ENCODE measurements at places on chromosomes 2 and 18. TPM values are rescaled to one million over a fixed set of nuclear protein-coding genes. Genes with fewer than 3 reads are reported as not detected.

DNA sequence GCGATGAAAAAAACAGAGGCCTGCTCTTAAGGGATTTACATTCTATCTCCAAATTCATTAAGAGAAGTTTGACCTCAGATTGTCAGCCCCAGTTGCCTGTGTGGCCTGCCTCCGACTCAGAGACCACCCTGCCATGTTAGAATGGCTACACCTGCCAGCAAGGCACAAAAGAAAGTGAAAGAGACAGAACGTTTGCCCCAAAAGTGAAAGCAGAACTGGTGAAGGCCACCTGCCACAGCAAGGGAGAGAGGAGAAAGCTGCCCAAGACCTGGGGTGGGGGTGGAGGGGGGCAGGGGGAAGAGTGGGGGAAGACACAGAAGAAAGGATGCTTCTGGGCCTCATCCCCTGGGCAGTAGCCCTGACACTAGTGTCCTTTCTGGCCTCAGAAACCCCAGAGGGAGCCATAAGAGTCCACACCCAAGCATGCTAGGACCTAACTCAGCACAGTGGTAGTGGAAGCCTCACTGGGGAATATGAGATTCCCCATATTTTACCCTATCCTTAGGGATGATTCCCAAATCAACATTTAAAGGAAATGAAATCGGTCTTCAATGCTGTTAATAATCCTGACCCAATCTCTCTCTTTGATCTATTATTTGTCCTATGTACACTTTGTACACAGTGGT is 389.7 kb downstream of the TXNL1 start:
- DNase-seq, result no peak

- DNase-seq, result no peak
Measured at GRCh38 chr2:174774886-174775285, 10.6 kb upstream of the CHRNA1 start.

GRCh38 chr2:58106896-58107295 is 60.3 kb downstream of the VRK2 start:
- no peak for DNase-seq

DNA sequence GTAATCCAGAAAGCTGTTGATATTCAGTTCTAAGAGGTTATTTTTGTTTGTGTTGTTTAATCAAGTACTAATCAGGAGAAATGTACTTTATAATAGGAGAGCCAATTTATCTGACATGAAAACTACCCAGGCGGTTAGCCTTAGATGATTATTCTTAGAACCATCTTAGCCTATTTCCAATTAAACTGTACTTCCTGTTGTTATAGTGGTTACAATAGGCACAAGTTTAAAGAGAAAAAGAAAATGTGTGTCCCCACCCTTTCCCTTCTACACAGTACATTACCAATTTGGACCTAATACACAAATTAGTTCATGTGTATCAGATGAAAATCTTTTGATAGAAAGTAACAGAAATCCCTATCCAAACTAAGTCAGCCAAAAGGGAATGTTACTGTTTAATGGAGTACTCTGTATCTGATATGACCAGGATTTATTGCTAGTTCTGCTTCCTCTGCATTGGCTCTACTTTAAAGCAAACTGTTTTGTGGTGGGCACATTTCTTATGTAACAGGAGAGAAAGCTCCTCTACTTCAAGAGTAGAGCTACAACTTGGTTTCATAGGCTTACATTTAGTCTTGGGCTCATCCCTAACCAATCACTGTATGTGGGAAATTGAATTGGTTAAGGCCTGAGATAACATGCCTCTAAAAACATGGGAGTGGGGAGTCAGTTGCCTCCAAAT is 217.9 kb downstream of the UBE2E3 start:
- no peak for DNase-seq

The LAMA3 gene
- 126 TPM for total RNA-seq

- no peak for DNase-seq
Measured at GRCh38 chr18:35022426-35023001, 18.7 kb upstream of the MAPRE2 start.

DNA sequence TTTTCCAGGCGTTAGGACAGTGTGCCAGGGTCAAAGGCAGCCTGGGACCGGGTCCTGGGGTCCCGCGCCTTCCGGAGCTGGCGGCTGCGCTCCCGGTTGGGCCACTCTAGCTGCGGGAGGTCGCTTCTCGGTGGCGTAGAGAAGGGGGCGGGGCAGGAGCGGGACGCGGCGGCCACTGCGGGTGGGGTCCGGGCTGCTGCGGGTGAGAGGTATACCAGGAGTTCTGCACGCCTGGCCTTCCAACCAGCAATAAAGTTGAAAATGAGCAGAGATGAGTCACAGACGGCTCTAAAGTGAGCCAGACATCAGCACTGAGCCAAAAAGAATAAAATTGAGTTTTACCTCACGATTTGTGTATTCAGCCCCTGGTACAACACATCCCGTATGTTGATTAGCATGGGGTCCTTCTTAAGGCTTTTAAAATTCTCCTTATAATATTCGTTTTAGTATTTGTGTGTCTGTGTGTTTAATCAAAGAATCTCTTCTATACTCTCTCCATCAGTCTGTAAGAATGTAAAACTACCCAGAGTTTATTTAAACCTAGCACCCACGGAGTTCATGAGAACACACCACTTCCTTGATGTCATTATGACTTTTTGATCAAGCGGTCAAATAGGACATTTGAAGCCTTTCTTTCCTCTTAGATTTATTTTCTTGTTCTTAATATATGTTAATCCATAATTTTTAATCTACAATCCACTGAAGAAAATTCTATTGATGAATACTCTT is at the start of gene C1GALT1C1L:
Gene C1GALT1C1L, minus strand, starts transcription at position 108 of the 729 bp plus-strand sequence. Its CDS starts 107 bp downstream, at position 1.
- DNase-seq, result peak; percentile 29

DNA sequence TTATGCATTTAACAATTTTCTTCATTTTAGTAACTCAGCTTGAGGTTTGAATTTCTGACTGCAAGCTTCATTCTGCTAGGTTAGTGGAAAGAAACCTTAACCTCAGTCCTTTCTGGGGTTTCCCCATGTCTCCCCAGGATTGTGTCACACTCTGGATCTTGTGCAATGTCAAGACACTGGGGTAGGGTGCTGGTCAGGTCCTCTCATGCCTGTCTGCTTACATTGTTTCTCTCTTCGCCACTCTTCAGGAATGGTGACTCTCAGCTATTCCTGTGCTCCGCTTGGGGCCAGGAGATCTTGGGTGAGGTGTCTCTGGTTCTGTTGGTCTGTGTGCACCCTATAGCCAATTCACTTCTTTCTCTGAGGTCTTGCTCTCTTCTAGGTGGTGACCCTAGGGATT is 23.9 kb downstream of the CTLA4 start:
- no peak for DNase-seq

The C2orf68 gene
- total RNA-seq, result 12.8 TPM

- DNase-seq, result no peak
Measured at GRCh38 chr18:12032786-12033642, 51.7 kb downstream of the IMPA2 start.

The DSG2 gene
- total RNA-seq, result 155 TPM

GRCh38 chr18:3544537-3544936 is 94.6 kb downstream of the TGIF1 start:
- no peak for DNase-seq

GRCh38 chr18:57997820-57998219 is 46.2 kb upstream of the NEDD4L start:
- DNase-seq, result no peak

GRCh38 chr2:176566496-176566895 is 297.3 kb downstream of the MTX2 start:
- no peak for DNase-seq

DNA sequence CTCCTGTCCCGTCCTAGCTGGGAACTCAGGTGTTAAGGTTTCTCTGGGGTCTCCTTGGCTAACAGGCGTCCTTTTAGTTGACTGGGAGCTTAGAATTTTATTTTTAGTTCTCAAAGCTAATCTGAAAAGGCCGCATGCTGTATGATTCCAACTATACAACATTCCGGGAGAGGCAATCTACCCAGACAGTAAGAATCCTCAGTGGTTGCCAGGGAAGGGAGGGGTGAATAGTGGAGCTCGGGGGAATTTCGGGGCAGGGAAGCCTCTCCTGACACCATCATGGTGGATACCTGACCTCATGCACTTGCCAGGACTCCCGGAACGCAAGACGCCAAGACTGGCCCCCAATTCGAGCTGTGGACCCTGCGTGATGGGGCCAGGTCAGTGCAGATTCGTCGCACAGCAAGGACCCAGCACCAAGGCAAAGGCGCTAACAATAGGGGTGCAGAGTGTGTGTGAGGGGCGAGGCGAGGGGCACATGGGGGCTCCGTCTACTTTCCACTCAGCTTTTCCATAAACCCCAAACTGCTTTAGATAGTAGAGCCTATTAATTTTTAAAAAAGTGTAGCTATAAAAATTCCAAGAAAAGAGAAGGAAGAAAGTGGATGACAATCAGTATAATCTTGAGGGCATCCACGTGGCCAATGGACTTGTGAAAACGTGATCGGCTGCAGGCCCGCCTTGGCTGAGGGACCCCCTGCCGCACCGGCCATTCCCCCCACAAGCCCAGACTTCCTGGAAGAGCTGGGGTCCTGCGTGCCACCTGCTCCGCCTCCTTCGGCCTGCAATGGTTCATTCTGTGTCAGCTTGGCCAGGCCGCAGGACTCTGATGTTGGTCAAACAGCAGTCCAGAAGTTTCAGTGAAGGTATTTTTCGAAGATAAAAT is 17.3 kb downstream of the PDCD1 start:
- DNase-seq, result no peak

DNA sequence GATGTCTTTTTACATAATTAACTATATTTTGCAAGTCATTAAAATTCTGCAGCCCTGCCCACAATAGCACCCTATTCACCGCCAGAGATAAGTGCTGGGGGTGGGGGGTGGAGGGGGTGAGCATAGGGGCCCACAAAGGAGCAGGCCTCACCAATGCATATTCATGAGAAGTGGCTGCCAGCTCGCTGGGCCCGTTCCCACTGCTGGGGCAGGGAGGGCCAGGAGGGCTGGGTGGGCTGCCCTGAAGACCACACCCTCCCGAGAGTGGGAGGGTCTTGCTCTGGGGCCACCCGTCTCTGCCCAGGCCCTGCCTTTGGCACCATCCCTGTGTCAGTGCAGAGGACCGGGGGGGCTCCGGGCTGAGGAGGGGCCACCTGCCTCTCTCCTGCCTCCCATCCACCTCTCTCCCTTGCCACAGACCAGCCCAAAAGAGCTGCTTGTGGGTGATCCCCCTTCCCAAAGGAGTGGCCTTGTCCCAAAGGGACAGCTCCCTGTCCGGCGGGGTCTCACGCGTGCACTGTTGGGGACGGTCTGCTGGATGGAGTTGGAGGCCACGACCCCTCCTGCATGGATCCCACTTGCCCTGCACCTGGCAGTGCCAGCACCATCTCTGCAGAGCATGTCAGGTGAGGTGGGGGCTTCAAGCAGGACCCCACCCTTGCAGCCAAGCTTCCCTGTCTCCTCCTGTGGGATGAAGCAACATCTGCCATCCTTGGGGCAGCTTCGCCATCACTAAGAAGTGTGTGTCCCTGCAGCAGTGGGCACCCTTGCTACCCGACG is 138.8 kb upstream of the GPC1 start:
- DNase-seq, result no peak

DNA sequence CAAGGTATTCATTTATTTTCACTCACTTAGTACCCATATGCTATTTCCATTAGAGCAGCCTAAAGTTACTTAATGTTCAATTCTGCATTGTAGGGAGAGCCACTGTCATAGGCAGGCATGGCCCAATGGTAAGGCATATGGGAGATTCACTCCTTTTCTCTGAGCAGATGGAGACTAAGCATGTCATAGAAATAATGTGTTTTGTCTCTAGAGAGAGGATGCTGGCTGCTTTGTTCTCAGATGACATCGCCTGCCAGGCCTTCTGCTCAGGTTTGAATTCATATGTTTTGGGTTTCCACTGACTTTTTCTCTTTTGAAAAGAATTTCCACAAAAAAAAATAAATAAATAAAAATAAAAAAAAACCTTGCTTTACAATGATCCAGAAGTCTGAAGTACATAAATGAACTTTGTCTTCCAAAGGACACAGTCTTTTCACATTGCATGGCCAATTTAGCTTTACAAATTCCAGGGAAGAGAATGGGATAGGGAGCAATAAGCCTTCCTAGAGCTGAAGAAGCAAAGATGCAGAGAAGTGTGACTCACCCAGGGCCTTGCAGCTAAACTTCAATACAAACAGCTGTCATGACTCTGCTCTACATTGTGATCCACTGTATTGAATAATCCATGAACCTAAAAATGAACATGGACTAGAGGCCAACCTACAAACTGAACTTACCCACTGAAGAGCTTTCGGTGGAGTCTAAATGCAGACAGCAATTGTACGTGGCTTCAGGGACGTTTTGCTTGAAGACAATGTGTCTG is 422.5 kb downstream of the CMPK2 start:
- DNase-seq, result no peak

GRCh38 chr2:71882949-71883472 is 264.7 kb downstream of the CYP26B1 start:
- peak; percentile 38 for DNase-seq

DNA sequence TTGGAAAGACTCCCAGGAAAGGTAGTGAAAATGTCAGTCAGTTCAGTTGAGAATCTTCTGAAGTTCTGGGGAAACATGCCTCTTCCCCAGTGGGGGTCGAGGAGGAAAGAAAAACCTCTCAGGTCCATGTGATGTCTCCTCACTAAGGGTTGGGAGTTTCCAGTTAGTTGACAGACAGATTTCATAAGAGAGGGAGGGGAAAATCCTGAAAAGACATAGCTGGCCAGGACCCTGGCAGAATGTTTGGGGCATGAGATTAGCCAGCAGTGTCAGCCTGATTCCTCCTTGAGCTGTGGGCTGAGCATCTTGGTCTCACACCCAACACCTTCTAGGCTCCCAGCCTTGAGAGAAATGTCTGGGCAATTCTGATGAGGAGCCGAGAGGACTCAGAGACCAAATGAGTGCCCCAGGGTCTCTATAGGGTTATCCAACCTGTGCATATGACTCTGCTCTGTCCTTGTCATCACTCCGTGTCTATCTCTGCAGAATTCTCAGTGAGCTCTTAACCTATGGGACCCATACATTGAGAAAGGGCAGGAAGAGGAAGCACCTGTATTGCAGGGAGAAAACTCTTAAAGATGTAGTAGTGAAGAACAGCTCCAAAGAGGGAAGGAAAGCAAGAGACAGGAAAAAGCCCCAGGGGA is 13.9 kb downstream of the BMP10 start:
- no peak for DNase-seq

GRCh38 chr2:118443596-118443995 is 355.3 kb downstream of the INSIG2 start:
- DNase-seq, result peak; percentile 56

GRCh38 chr2:3144856-3145255 is 232.8 kb downstream of the EIPR1 start:
- DNase-seq, result no peak

The RAPH1 gene
- 28.9 TPM for total RNA-seq

The ALK gene
- total RNA-seq, result not detected

The OST4 gene
- total RNA-seq, result 272 TPM

- no peak for DNase-seq
Measured at GRCh38 chr2:4370422-4371090, 667.2 kb downstream of the DCDC2C start.

The SPP2 gene
- not detected for total RNA-seq

DNA sequence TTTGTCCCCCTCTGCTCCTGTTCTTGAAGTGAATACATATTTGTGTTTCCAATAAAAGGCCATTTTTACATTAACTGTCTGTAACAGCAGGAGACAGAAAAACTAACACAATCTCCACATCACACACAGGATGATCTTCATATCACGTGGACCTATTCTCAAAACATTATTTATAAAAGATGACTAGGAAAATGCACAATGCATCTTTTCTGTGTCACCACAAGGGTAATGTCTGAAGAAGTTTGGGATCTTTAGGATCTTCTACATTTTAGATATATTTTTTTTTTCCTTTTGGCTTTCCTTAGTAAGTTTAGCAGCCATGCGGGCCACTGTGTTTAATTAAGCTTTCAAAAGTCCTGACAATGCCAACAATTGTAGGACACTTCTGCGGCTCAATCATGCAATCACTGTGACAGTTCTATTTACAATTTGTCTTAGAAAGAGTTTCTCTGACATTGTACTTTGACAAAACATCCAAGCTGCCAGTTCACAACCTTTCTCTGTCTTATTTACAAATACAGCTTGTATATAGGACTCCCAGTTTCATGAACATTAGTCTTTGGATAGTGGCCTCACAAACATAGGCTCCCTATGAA is 12.3 kb downstream of the BCL11A start:
- no peak for DNase-seq
